Thymus (tissue), 14 donors: ENCODE measurements at places on chromosomes 3 and 15. TPM values are rescaled to one million over a fixed set of nuclear protein-coding genes. Genes with fewer than 3 reads are reported as not detected.

CYP8B1 gene
- total RNA-seq, result not detected

GRCh38 chr3:187064210-187065115 is 74.8 kb downstream of the RPL39L start:
- DNase-seq, result no peak

- DNase-seq, result no peak
Observed at GRCh38 chr3:124566701-124567100, 163.6 kb upstream of the UMPS start.

GRCh38 chr15:45641999-45642932 is 7.4 kb downstream of the SQOR start:
- no peak for DNase-seq

DNA sequence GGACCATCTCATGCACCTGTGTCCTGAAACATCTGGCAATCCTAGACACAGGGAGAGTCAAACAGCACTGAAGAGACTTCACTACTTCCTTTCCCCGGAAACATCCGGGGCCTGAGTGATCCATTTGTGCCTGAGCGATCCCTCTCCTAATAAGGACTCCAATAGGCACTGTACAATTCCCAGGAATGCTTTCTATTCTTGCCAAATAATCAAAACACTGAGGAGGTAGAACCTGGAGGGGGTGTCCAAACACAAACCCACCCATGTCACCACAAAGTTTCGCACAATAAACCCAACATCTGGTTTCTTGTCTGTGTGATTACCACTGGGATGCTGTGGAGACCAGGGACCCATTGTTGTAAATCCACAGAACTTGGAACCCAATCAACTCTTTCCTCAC is 205.0 kb downstream of the OPA1 start:
- DNase-seq, result no peak
